ENCODE measurements at places on chromosomes 4 and X. TPM values are rescaled to one million over a fixed set of nuclear protein-coding genes. Genes with fewer than 3 reads are reported as not detected.
A peak's percentile ranks its signal among the peaks of the same experiment; 100 is the strongest.

ETDA gene
- total RNA-seq, result not detected

EMCN gene
- total RNA-seq, result 41.7 TPM

WDR17 gene
- total RNA-seq, result 4.3 TPM

LDB2 gene
- total RNA-seq, result 37.7 TPM

PHOX2B gene
- not detected for total RNA-seq

PDLIM3 gene
- total RNA-seq, result 33.6 TPM

NLGN4X gene
- 0.45 TPM for total RNA-seq

GRCh38 chr4:43244688-43245382 lies 352.3 kb downstream of the GRXCR1 start:
- H3K27me3 ChIP-seq, result no peaks in the 10 kb centered on the region
- H3K4me3 ChIP-seq, result no peak overlapping the region
- no peaks in the 10 kb centered on the region for H3K4me1 ChIP-seq
- no peaks in the 10 kb centered on the region for H3K36me3 ChIP-seq

DNA sequence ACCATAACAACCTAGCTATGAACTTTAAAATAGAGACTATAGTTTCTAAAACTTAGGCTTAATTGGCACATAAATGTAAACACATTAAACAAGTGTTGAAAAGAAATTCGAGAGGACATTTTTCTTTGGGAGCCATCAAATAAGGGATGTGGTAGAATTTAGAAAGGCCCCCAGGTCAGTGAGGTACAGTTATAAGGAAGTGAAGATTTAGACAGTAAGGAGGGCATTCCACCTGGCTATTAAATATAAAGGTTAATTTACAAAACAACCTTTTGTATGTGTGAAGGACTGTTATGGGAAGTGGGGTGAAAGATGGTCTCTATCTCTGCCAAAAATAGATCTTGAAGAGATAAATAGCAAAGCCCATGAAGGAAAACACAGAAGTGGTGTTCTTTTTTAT lies 83.9 kb downstream of the AFF1 start:
- no peak for DNase-seq
- peaks cover 31% of the 10 kb centered on the region for H3K4me1 ChIP-seq
- H3K36me3 ChIP-seq, result no peaks in the 10 kb centered on the region
- peak overlapping the region; percentile 59 for H3K27ac ChIP-seq
- H3K4me3 ChIP-seq, result no peak overlapping the region

DNA sequence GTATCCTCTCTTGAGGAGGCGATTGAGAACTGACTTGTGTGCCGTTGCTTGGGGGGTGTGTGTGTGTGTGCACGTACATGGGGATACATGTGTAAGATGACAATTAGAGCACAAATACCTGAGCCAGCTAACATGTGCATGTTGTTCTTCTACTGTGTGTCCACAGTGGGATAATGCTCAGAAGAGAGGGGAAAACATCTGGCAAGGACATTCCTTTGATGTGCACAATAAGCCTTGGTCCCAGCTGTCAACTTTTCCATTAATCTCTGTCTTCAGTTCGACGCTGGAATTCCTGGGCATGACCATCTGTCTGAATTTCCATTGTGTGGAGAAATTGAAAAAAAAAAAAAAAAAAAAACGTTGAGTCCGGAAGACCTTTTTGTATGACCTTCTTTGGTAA lies 592.0 kb upstream of the GALNTL6 start:
- H3K27ac ChIP-seq, result no peak overlapping the region
- no peak overlapping the region for H3K4me3 ChIP-seq
- no peaks in the 10 kb centered on the region for H3K4me1 ChIP-seq
- no peak for DNase-seq
- H3K27me3 ChIP-seq, result no peaks in the 10 kb centered on the region

DNA sequence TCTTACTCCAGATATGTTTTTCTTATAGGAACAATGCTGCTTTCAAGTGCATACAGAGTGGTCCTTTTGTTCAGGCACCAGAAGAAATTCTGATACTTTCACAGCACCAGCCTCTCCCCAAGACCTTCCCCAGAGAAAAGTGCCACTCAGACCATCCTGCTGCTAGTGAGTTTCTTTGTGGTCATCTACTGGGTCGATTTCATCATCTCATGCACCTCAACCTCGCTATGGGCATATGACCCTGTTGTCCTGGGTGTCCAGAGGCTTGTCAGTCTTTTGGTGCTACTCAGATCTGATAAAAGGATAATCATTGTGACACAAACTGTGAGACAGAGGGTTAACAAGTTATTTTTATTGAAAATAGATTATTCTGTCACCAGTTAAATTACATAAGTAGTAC lies 39.5 kb downstream of the WDR13 start:
- no peak for DNase-seq
- no peaks in the 10 kb centered on the region for H3K27me3 ChIP-seq
- no peak overlapping the region for H3K4me3 ChIP-seq
- no peaks in the 10 kb centered on the region for H3K36me3 ChIP-seq

DNA sequence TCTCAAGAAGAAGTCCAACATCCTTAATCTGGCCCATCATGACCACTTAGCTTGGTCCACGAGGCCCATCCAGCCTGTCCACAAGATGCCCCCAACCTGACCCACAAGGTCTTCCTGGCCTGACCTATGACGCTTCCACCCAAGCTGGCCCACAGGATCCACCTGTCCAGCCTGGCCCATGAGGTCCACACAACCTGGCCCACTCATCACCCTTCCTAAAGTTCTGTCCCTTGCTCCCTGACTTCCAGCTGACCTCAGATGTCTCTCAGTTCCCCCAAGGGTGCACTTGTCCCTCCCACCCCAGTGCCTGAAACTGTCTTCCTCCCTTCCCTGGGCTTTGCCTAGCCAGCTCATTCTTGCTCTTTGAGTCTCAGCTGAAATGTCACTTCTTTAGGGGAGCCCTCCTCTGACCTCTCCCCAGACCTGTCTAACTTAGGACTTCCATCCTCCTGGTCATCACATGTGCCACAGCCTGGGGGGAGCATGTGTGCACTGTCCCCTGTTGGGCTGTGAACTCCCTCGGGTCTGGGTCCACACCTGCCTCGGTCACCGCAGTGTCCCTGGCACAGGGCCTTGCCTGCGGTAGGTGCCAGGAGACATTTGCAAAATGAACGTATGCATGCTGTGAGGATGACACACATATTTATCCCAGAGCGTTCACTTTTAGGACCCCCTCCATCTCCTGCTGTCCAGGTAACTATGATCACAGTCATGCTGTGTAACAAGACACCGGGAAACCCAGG lies 61.7 kb downstream of the EVC start:
- H3K4me3 ChIP-seq, result no peak overlapping the region
- no peak for DNase-seq
- no peak overlapping the region for H3K27ac ChIP-seq
- H3K36me3 ChIP-seq, result peaks cover 13% of the 10 kb centered on the region
- no peaks in the 10 kb centered on the region for H3K27me3 ChIP-seq
- H3K4me1 ChIP-seq, result no peaks in the 10 kb centered on the region

DNA sequence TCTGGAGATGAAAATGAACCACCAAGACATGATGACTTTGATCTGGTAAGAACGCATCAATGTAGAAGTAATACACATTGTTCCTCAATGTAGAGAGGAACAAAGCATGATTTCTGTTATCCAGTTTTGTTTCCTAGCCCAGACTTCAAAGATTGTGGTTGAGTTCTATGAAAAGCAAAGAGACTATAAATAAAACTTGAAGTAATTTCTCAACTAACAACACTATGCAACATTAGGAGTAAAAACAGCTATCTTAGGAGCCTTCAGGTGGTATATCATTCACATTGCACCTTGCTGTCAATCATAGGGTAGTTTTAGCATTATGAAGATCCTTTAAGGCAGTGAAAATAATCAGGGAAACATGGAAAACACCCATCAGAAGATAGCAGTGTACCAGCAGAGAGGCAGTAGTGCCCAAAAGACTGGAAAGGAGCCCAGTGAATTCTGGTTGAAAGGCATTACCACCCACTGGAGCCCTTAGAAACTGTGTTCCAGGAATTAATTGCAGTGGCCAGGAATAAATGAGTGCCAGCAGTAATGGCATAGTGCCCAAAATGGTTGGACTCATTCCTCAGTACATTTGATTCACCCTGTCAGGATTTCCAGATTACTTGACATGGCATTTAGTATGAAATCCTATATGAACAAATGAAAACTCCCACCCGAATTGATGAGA lies 300.7 kb upstream of the CXXC4 start:
- H3K4me3 ChIP-seq, result no peak overlapping the region
- H3K36me3 ChIP-seq, result no peaks in the 10 kb centered on the region
- H3K4me1 ChIP-seq, result no peaks in the 10 kb centered on the region
- H3K27me3 ChIP-seq, result no peaks in the 10 kb centered on the region
- H3K27ac ChIP-seq, result no peak overlapping the region
- no peak for DNase-seq

GRCh38 chr4:141002323-141002805 lies 130.9 kb downstream of the RNF150 start:
- no peaks in the 10 kb centered on the region for H3K36me3 ChIP-seq
- no peaks in the 10 kb centered on the region for H3K4me1 ChIP-seq
- no peak overlapping the region for H3K4me3 ChIP-seq
- no peak for DNase-seq
- H3K27me3 ChIP-seq, result no peaks in the 10 kb centered on the region

DNA sequence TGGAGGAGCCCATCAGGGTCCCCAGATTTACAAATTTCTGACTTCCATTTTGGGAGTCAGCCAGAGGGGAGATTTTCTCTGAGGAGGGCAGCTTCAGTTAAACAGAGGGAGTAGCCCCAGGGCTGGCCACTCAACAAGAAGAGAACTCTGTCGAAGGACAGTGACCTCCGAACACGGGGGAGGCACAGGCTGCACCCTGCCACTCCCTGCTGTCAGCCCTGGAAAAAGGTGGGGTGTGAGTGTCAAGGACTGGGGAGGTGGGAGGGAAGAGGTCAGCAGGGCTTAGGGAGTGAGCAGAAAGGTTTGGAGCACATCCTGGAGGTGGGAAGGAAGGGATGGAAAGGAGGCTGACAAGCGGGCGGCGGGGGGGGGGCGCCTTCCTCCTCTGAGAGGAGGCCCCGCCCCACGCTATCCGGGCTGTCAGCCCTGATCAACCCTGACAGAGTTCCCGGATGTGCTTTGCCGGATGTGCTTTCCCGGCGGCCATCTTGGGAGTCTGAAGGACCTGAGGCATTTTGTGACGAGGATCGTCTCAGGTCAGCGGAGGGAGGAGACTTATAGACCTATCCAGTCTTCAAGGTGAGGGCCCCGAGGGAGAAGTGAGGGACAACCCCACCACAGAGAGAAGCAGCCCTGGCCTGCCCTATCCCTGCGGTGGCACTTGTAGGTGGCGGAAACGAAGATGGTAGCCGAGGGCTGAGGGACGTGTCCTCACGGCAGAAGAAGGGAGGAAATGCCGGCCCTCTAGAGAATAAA lies at the start of gene MAGEC1:
MAGEC1 (plus strand) TSS at position 495 of the 756 bp plus-strand sequence. CDS start 1,179 bp downstream, outside the sequence.
- no peak for DNase-seq
- no peak within 1 kb of the TSS for H3K27ac ChIP-seq
- no peaks in the 10 kb centered on the region for H3K4me1 ChIP-seq
- H3K36me3 ChIP-seq, result no peaks in the 10 kb centered on the region
- H3K4me3 ChIP-seq, result no peak within 1 kb of the TSS
- no peaks in the 10 kb centered on the region for H3K27me3 ChIP-seq

DNA sequence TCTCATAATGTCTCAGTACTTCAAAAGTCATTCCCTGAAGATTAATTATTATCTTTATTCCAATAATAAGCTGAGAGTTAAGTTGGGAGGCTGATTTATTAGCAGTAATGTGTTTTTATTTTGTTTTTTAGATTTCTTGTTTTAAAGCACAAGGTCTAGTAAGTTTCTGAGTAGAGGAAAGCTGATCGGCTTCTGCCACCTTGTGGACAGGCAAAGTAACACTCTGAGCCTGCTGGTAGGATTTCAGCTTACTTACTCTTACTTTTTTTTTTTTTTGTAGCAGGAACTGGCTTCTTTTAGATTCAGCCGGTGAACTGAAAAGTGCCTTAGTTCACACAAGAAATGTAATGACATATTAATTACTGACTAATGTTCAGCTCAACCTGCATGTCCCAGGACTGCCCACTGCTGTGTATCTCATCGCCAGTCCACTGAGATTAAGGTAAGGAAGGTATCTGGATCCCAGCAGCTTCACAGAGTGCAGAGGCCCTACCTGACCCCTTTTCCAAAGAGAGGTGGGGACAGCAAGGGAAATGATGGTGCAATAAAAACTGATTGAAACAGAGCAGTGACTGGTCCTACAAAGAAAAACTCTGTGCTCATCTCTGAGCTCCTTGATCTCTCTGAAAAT lies 126.5 kb downstream of the ADGRA3 start:
- no peaks in the 10 kb centered on the region for H3K4me1 ChIP-seq
- DNase-seq, result no peak
- no peak overlapping the region for H3K4me3 ChIP-seq
- H3K27ac ChIP-seq, result no peak overlapping the region

DNA sequence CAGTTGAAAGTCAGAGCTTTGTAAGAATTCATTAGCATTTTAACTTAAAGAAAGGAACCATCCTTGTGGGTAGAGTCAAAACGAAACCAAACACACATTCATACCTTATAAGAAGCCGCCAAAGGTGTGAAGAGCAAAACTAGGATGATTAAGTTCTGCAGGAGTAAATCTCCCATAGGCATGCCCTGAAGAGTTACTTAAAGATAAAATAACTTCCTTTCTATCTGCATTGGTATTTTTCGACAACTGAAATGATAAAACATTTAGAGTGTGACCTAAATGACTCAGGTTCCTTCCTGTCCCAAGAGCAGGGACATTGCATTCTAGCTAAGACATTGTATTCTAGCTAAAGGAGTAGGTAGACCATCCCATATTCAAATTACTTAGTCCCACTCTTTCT lies 75.3 kb downstream of the BCOR start:
- H3K27me3 ChIP-seq, result no peaks in the 10 kb centered on the region
- H3K36me3 ChIP-seq, result no peaks in the 10 kb centered on the region
- DNase-seq, result no peak
- H3K27ac ChIP-seq, result no peak overlapping the region
